Central memory CD4-positive, alpha-beta T cell (primary cell): ENCODE measurements at places on chromosomes 1 and 21.

DNA sequence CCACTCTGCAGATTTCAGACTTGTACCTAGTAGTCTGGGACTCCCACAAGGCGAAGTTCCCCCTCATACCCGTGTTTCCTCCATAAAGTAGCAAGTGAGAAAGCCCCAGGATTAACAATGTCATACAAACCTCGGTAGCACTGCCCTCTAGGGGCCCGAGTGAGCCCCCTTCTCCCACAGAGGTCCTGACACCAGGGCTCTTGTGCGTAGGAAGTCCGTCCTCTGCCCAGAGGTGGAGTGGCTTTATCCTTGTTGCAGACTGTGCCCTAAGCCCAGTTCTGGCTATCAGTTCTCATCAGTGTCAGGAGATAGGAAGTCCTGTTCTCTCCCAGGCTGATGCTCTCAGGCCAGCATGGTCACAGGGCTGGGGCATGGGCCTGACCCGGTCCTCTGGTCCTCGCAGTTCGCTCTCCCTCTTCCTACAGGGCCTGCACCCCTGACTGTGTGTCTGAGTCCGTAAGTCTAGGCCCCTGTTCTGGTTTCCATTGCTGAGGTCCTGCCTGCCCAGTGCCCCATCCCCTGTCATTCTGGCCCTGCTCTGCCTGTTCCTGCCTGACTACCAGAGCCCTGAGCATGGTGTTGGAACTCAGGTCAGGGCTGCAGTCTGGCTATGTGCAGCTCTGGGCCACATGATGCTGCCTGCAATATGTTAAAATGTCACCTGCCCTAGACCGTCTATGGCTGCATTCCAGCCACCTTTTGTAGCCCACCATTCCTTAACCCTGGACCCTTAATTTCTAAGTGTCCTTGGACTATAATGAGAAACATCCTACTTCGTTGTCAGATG, 285.6 kb downstream of the ASTN1 start:
- no peak for DNase-seq

GRCh38 chr1:216090556-216090955, 332.7 kb downstream of the USH2A start:
- DNase-seq, result no peak

- peak; percentile 43 for DNase-seq
Measured at GRCh38 chr1:183472488-183473216, at the start of gene SMG7. SMG7 (plus strand) TSS chr1:183472499; CDS start chr1:183472621, 122 bp downstream.

DNA sequence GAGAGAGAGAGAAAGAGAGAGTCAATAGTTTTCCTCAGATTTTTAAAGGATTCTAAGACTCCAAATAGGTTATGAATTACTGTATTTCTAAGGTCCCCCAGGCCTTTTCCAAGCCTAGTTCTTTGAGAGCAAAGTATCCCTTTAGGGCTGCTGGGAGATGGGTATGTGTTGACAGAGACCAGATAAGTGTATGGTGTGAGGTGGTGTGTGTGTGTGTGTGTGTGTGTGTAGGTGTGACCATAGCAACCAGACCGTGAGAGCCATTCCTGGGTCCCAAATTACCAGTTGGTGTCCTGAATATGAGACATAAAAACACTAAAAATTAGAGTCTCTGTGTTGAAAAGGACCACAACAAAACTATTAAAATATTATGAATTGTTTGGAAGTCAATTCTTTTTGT, 41.7 kb upstream of the DNAJC6 start:
- no peak for DNase-seq

GRCh38 chr1:181083842-181084605, 4.5 kb upstream of the IER5 start:
- peak; percentile 64 for DNase-seq

GRCh38 chr1:155272466-155273342, 600 bp downstream of the CLK2 start:
- DNase-seq, result no peak

GRCh38 chr1:65321879-65322278, 12.5 kb downstream of the DNAJC6 start:
- DNase-seq, result no peak

GRCh38 chr1:15066191-15066590, 87.4 kb upstream of the TMEM51 start:
- no peak for DNase-seq

GRCh38 chr1:80846966-80847365, 953.8 kb upstream of the ADGRL2 start:
- no peak for DNase-seq

DNA sequence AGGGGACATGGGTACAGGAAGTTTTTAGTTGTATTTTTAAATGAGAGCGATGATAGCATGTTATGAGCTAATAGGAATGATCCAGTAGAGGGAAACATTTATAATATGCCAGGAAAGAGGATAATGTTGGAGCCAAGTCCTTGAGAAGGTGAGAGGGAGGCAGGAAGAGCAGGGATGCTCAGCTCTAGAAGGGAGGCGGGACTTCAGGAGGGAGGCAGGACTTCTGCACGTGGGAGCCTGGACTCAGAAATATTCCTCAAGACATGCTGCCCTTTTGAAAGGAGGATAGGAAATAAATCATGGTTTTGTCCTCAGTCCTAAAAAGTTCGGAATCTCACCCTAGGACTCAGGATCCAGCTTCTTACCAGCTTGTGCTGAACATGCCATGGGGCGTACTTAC, 5.9 kb downstream of the ADARB1 start:
- DNase-seq, result no peak

- DNase-seq, result no peak
Measured at GRCh38 chr1:198829944-198830343, 191.1 kb downstream of the PTPRC start.

DNA sequence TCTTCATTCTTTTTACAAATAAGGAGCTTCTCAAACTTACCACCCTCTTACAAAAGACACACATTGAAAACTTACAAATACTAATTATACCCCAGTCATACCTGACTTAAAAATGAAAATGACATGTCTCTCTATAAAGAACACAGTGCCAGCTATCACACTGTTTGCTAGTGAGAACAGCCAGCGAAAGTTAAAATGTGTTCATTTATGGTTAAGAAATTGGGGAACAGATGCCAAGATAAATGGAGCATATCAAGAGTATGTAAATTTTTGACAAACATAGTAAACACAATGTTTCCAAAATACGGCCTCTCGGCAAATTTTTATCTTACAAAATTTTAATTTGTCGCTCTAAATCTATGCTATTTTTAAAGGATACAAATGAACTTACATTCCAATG, 1422.9 kb downstream of the KCNT2 start:
- DNase-seq, result no peak

GRCh38 chr1:220873868-220874655, 5.2 kb upstream of the HLX start:
- DNase-seq, result no peak

DNA sequence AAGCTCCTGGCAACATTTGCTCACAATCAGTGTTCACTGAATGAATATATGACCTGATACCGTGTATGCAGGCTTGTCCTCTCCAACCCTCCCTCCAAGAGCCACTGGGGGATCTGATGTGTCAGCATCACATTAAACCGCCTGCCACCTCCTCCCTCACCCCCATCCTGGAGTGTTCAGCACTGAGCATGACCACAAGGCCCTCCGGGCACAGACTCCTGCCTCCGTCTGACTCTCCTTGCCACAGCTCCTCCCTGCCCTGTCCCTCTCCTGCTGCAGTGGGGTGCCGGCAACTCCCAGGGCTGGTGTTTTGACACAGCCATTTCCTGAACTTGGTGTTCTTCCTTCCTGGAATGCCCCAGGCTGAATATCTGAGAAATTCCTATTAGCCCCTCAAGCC, 136.7 kb downstream of the FCRL5 start:
- no peak for DNase-seq
